ENCODE measurements at places on chromosomes 6 and 20.

DNA sequence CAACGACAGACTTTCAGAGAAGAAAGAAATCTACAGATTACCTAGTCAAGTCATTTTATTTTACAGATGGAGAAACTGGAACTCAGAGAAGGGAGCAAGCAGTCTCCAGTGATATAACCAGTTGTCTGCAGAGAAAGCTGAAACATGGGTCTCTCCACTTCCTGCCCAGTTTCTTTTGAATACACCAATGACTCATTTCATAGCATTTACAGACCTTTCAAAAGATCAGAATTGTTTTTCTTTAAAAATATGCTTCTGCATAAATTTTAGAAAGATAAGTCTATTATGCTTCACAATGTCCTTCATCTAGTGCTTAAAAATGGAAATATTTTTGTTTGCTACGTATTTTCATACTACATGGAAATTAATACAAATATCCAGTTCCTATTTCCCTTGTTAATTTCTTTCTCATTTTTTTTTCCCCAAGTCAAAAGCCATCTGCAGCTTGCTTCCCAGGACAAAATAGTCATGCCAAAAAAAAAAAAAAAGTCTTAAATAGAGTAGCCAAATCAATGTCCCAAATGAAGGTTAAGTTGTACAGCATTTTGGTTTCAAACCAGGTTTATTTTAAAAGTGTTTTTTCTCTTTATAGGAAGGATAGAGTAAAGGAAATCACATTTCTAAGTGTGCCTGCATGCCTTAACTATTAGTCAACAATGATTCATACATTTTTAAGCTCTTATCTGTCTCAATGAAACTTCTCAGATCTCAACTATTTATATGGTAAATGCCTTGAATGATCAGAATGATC, 36.9 kb downstream of the ARHGAP18 start:
- H3K4me3 ChIP-seq: no peak overlapping the region
- H3K4me1 ChIP-seq: peaks cover 6% of the 10 kb centered on the region

DNA sequence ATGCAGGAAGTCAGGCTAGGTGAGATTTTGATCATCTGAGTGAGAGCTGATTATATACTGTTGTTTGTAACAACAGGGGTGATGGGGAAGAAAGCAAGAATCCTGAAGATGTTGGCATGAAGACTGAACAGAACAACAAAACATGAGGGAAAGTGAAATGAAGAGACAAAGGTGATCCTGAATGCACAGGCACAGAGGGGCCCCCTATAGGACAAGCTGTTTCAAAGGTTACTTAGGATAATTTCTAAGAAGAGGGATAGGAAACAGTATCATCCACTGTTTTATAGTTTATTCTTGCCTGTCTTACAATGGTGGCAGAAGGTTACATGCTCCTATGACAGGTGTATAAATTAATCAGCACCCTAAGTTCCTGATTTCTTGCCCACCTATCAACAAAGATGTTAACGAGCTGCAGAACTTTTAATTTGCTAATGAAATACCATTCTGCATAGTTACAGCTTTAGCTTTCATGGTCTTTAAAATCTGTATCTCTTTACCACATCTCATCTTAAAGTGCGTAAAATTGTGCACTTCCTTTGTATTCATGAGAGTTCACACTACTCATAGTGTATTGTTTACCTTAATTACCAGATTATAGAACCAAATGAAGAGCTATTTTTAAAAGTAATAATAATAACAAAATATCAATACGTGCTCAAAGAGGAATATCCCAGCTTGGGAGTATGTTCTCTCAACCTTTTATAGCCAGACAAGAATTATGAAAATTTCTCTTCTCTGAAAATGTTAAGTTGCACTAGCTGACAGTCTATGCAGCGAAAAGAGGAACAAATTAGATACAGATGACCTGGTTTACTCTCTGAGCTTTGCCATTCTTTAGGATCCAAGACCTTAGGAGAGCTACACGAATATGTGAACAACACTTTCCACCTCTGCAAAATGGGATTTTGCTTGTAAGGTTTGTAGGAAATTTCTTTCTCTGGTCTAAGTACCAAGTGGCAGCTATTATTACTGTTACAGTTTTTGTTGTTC, 192.5 kb downstream of the EDN1 start:
- H3K4me3 ChIP-seq: no peak overlapping the region
- H3K4me1 ChIP-seq: no peaks in the 10 kb centered on the region
- no peak overlapping the region for H3K27ac ChIP-seq
- H3K36me3 ChIP-seq: no peaks in the 10 kb centered on the region
- no peak for DNase-seq

- H3K4me3 ChIP-seq: no peak overlapping the region
- H3K27ac ChIP-seq: peak overlapping the region; percentile 34
- DNase-seq: no peak
- no peaks in the 10 kb centered on the region for H3K36me3 ChIP-seq
Measured at GRCh38 chr6:156396068-156396771, 381.0 kb upstream of the ARID1B start.

GRCh38 chr6:138227316-138227781, 9.1 kb upstream of the PBOV1 start:
- no peaks in the 10 kb centered on the region for H3K36me3 ChIP-seq
- no peaks in the 10 kb centered on the region for H3K4me1 ChIP-seq

- no peaks in the 10 kb centered on the region for H3K4me1 ChIP-seq
- no peak for DNase-seq
- H3K27ac ChIP-seq: no peak overlapping the region
- H3K36me3 ChIP-seq: no peaks in the 10 kb centered on the region
- no peaks in the 10 kb centered on the region for H3K27me3 ChIP-seq
Measured at GRCh38 chr6:126738641-126739040, 379.8 kb upstream of the RSPO3 start.

GRCh38 chr6:15423286-15423993, 177.6 kb downstream of the JARID2 start:
- peaks cover 46% of the 10 kb centered on the region for H3K4me1 ChIP-seq
- DNase-seq: no peak
- no peaks in the 10 kb centered on the region for H3K27me3 ChIP-seq
- H3K36me3 ChIP-seq: no peaks in the 10 kb centered on the region

DNA sequence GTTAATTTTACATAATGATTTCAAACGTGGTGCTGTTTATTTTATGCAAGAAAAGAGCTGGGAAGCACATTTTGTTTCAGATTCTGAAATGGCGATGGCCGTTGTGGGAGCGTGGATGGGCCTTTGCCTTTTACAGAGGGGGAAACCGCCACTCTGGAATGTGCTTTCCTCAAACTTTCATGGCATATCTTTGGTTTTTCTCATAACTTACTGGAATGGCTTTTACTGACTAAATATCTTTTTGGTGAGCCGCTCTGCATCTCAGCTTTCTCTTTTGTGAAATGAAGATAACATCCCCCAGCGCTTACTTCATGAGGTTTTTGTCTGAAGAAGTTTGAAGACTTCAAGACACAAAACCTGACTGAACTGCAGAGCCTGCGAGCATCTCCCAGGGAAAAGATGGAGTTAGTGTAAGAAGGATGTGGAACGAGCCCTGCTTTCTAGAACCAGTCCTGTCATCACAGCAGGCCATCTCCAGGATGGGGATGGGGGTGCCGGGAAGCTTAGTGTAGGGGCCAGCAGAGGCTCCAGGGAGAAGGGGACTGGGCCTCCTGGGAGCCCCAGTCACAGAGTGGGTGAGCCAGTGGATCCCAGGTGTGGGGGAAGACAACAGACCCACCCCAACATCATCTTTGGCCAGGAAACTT, 61.8 kb upstream of the TIAM2 start:
- no peak overlapping the region for H3K4me3 ChIP-seq
- no peak for DNase-seq
- H3K4me1 ChIP-seq: no peaks in the 10 kb centered on the region
- no peaks in the 10 kb centered on the region for H3K27me3 ChIP-seq
- H3K27ac ChIP-seq: no peak overlapping the region

GRCh38 chr20:38665506-38666285, 58.6 kb upstream of the SLC32A1 start:
- H3K4me1 ChIP-seq: no peaks in the 10 kb centered on the region
- no peak overlapping the region for H3K4me3 ChIP-seq
- no peak for DNase-seq
- no peaks in the 10 kb centered on the region for H3K36me3 ChIP-seq
- peaks cover 2% of the 10 kb centered on the region for H3K27me3 ChIP-seq

DNA sequence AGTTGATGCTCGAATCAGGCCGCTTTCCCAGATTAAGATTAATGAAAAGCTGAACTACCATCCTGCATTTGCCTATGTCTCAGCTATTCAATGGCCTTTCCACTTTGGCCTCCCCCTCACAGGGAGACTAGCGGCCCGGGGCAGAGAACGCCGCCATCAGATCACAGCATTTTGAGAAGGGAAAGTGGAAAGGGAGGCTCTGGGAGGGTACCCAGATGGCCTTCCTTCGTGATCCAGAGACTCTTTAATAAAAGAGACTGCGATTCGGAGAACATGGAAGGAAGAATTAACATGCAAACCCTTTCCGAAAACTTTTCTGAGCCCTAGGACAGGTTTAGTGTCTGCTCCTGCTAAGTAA, 533 bp downstream of the MRPS18A start:
- H3K4me3 ChIP-seq: peak overlapping the region; percentile 77
- peaks cover 5% of the 10 kb centered on the region for H3K36me3 ChIP-seq
- H3K4me1 ChIP-seq: peaks cover 15% of the 10 kb centered on the region

DNA sequence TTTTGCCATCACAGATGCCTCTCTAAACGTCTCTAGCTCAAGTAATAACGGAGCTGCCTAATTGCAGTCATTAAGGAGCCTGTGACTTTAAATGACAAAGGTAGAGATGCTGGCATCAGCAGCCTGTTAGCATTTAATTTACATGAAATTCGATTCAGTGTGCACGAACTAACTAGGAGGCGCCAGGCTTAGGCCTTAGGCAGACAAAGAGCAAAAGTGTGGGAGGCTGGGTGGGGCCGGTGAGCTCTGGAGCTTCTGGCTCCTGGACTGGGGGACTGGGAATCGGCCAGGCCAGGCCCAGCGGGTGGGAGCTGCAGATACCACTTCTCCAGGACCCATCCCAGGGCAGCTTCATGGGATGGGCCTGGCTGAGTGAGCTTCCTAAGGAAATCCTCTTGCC, 170.0 kb upstream of the AGPAT4 start:
- H3K36me3 ChIP-seq: no peaks in the 10 kb centered on the region
- H3K4me1 ChIP-seq: no peaks in the 10 kb centered on the region
- DNase-seq: no peak
- H3K27me3 ChIP-seq: no peaks in the 10 kb centered on the region

GRCh38 chr20:34834459-34834893, 9.0 kb upstream of the NCOA6 start:
- H3K4me3 ChIP-seq: no peak overlapping the region
- DNase-seq: no peak
- no peak overlapping the region for H3K27ac ChIP-seq
- H3K36me3 ChIP-seq: no peaks in the 10 kb centered on the region
- no peaks in the 10 kb centered on the region for H3K4me1 ChIP-seq
- no peaks in the 10 kb centered on the region for H3K27me3 ChIP-seq

DNA sequence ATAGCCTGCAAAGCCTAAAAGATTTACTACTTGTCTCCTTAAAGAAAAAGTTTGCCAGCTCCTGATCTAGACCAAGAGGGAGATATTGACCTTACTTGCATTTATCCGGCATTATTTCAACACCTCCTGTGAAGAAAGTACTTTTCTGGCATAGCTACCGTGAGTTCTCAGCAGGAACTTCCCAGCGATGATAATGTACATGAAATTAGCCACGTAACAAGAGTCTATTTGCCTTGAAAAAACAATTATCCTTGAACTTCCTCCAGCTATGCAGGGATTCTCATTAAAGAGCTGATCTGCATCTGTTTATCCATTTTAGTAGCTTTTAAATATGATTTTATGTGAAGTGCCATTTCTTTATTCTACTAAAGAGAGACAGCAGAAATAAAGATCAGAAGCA, 41.7 kb downstream of the ALDH5A1 start:
- peaks cover 9% of the 10 kb centered on the region for H3K36me3 ChIP-seq
- H3K27me3 ChIP-seq: no peaks in the 10 kb centered on the region
- no peak overlapping the region for H3K27ac ChIP-seq
- no peak overlapping the region for H3K4me3 ChIP-seq
- no peaks in the 10 kb centered on the region for H3K4me1 ChIP-seq

GRCh38 chr20:41540918-41541317, 77.3 kb downstream of the CHD6 start:
- no peaks in the 10 kb centered on the region for H3K36me3 ChIP-seq
- no peaks in the 10 kb centered on the region for H3K27me3 ChIP-seq
- DNase-seq: no peak
- no peak overlapping the region for H3K4me3 ChIP-seq
- H3K27ac ChIP-seq: no peak overlapping the region
- H3K4me1 ChIP-seq: no peaks in the 10 kb centered on the region

DNA sequence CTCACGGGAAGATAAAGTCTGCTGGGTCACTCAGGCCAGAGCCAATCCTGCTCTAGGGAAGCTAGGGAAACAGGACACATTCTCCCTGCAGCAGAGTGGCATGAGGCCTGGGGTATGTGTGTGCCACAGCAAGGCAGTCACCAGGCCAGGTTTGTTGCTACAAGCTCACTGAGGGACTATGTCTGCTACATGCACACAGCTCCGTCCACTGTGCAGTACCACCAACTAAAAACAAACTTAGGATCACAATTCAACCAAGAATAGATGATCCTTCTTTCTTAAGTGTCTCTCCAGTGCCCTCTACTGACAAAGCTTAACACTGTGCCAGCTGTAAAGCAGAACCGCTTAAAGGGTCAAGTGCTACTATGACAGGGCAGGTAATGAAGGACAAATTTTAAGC, 192.5 kb downstream of the PTPRK start:
- H3K27me3 ChIP-seq: no peaks in the 10 kb centered on the region
- H3K27ac ChIP-seq: no peak overlapping the region
- H3K4me3 ChIP-seq: no peak overlapping the region
- DNase-seq: no peak
- no peaks in the 10 kb centered on the region for H3K36me3 ChIP-seq
- H3K4me1 ChIP-seq: no peaks in the 10 kb centered on the region

- no peaks in the 10 kb centered on the region for H3K36me3 ChIP-seq
- DNase-seq: peak; percentile 33
- H3K27me3 ChIP-seq: no peaks in the 10 kb centered on the region
- no peak overlapping the region for H3K4me3 ChIP-seq
Measured at GRCh38 chr6:6751619-6752023, 163.1 kb downstream of the LY86 start.

- H3K36me3 ChIP-seq: no peaks in the 10 kb centered on the region
- H3K27me3 ChIP-seq: no peaks in the 10 kb centered on the region
Measured at GRCh38 chr6:122726649-122727048, 52.9 kb upstream of the FABP7 start.

DNA sequence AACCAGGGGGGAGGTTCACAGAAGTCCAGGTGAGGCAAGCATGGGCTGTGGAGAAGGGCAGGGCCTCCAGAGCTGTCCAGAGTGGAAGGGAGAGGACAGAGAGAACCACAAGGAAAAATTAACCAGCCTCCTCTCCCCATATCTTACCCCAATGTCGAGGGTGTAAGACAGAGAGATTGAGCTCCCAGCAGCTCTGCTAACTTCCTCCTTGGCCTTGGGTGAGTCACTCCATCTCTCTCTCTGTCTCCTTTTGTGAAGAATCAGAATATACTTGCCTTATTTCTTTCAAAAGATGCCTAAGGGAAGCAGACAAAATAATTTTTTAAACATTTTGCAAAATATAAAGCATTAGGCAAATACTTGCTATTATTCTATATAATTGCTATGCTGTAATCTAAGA, 58.3 kb upstream of the IYD start:
- DNase-seq: no peak
- H3K4me3 ChIP-seq: no peak overlapping the region
- peaks cover 16% of the 10 kb centered on the region for H3K27me3 ChIP-seq
- peaks cover 40% of the 10 kb centered on the region for H3K4me1 ChIP-seq
- peak overlapping the region; percentile 39 for H3K27ac ChIP-seq
- H3K36me3 ChIP-seq: no peaks in the 10 kb centered on the region

Data from natural killer cell (primary cell).